ENCODE measurements at places on chromosomes 7 and 10.

GRCh38 chr10:27157150-27157549 is 2.0 kb downstream of the MASTL start:
- no peak for DNase-seq

DNA sequence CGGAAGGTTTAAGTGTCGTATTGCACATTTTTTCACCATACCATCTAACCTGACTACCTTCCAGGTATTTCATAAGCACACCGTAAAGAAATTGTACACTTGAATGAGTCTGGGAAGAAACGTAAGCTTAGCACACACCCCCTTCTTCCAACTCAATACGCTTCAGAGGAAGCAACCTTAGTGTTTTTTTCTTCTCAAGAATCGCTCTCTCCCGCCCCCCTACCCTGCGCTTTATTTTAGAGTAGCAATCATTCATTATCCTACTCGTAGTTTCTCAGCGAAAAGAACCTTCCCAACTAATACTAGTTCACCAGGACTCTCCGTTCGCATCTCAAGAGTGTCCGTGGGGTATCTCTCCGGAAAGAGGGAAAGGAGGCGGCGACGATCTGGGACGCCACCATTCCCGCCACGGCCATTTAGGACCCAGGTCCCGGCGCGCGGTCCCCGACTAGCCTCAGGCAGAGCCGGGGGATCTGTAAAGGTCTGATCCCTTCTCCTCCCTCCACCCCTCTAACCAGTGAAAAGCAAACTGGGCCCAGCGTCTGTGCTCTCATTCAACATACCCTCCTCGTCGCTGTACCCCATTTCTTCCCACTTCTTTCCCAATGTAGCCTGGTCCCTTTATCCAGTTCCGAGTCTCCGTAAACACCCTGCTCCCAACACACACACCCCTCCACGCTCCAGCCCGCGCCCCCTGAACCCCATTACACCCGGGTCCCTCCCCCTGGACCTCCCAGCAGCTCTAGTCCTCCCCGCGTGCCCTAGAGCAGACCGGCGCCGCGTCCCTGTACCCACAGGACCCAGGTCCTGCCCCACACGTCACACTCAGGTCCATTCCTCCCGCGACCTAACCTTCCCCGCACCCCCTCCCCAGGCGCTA is 16.0 kb downstream of the MYOZ1 start:
- DNase-seq: no peak

DNA sequence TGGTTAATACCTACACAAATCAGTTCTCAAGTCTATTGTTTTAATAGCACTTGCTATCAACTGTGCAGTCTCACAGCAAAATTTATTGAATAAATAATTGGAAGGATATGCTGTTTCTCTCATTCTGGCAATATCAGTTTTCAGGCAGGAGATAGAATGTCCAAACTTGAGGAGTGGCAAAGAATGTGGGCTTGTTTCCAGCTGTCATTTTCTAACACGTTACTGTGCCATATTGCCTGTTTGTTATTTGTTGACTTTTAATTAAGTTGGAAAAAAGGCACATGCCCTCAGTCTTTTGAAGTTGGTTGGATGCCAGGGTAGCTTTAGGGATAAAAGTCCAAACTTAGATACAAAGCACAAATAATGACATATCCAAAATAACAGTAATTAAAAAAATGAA is 52.2 kb downstream of the MAGI2 start:
- DNase-seq: no peak

- no peak for DNase-seq
Measured at GRCh38 chr10:11639849-11640764, 28.7 kb upstream of the USP6NL start.

DNA sequence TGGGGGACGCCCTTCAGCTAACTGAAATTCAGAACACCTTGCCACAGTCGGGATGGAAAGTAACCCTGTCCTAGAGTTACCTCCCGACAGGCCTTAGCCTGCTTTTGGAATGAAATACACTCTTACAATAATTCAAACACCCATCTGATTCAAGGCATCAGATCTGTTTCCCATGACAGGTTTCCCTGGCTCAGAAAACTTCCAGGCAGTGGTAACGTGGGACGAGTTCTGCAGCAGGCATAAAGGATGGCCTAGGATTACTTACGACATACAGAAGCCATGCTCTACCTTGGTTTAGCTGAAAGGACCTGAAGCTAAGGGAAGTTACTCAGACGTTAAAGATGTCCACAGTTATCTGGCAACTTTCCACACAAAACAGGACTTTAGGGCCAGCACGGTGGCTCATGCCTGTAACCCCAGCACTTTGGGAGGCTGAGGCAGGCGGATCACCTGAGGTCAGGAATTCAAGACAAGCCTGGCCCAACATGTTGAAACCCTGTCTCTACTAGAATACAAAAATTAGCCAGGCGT is 5.0 kb downstream of the PAXIP1 start:
- DNase-seq: no peak

- DNase-seq: no peak
Measured at GRCh38 chr7:3175285-3175902, 125.7 kb upstream of the SDK1 start.
